Large intestine (tissue), 12 donors: ENCODE measurements at places on chromosomes 1 and 21. TPM values are rescaled to one million over a fixed set of nuclear protein-coding genes. Genes with fewer than 3 reads are reported as not detected.
A peak's percentile ranks its signal among the peaks of the same experiment; 100 is the strongest.

GRCh38 chr1:243855616-243856318, 5.7 kb upstream of the AKT3 start:
- DNase-seq: no peak

- no peak for DNase-seq
Observed at GRCh38 chr1:223549740-223550139, 115.8 kb downstream of the CAPN8 start.

The OLIG2 gene
- not detected for polyA plus RNA-seq

The RHBDL2 gene
- 0.72 TPM for polyA plus RNA-seq

DNA sequence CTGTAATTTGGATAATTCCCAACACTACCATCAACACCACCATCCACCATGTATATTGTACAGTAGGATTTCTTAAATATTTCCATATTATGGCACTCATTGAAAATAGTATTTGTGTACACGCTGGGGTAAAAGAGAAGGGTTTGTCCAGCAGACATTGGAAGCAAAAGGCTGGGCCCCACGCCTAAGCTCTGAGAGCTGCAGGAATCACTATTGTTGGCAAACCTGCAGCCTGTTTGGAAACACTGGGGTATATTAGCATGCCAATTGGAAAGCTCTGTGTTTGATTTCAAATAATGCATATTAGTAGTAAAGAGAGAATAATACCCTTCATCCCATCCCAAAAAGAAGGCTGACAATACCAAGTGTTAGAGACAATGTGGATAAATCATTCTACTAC, 81.5 kb upstream of the DPYD start:
- no peak for DNase-seq

The OR6K3 gene
- polyA plus RNA-seq: not detected

DNA sequence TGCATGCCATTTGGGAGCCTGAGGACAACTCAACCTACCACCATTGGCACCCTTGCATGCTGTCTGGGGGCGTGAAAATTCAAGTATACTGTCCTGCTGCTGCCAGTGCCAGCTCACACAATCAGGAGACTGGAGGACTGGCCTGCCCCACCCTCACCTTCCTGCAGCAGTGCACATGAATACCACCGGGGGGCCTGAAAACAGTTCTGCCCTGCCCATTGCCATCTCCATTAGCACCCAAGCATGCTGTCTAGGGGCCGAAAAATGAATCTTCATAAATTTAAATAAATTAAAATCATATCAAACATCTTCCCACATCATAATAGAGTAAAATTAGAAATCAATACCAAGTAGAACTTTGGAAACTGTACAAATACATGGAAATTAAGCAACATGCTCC, 322.1 kb upstream of the TMPRSS15 start:
- peak; percentile 1 for DNase-seq

- peak; percentile 56 for DNase-seq
Observed at GRCh38 chr1:229410692-229411433, 23.0 kb downstream of the ACTA1 start.

The FAM78B gene
- polyA plus RNA-seq: 3.5 TPM

The GBP2 gene
- polyA plus RNA-seq: 56.9 TPM

DNA sequence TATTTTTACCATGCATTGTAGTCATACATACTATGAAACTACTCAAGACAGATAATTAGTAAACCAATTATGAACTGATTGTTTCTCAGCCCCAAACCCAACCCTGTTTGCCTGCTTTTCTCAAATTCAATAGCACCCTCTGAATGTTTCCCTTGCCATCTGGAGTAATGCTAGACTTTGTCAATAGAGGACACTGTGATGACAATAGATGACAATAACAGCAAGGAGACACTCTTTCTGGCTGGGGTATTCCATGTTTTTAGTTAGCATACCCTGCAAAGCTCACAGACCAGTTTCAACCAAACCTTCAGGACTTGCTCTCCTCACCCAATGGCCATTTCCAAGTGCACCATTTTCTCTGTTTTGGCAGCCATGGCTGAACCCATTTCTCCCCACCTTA, 108.5 kb upstream of the LRRC7 start:
- no peak for DNase-seq

- DNase-seq: no peak
Observed at GRCh38 chr1:9269721-9270120, 23.0 kb upstream of the SPSB1 start.

The C1QB gene
- polyA plus RNA-seq: 73.0 TPM

- no peak for DNase-seq
Observed at GRCh38 chr1:202561726-202562443, 148.4 kb downstream of the SYT2 start.

The TMEM52 gene
- 18.5 TPM for polyA plus RNA-seq

DNA sequence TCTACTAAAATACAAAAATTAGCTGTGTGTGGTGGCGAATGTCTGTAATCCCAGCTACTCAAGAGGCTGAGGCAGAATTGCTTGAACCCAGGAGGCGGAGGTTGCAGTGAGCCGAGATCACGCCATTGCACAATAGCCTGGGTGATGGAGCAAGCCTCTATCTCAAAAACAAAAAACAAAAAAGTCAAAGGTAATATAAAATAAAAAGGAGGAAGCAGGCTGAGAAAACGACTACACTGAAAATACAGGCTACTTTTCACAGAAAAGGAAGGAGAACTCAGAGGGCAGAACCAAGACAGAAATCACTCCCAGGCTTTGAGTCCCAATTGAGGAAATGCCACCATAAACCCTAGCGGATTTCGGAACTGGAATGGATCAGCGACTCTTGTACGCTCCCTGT, 5.9 kb upstream of the A3GALT2 start:
- no peak for DNase-seq

The LCE6A gene
- polyA plus RNA-seq: not detected

The AXDND1 gene
- 0.36 TPM for polyA plus RNA-seq

The GRHL3 gene
- polyA plus RNA-seq: 0.54 TPM

GRCh38 chr1:67792741-67793458, 40.4 kb downstream of the GNG12 start:
- DNase-seq: no peak

DNA sequence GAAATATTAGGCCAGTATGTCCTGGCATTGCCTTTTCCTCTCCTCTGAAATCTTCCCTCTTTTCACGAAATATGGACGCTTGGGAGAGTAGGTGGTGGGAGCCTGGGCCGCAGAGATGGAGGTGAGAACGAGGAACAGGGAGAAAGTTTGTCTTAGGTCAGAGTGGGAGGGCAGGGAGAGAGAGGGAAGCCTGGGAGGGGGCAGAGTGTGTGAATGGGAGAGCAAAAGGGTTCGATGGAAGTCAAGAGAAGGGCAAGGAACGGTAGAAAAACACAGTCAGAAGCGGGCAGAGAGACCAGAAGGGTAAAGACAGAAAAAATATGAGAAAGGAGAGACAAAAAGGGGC, 1.2 kb downstream of the TRABD2B start:
- DNase-seq: no peak

DNA sequence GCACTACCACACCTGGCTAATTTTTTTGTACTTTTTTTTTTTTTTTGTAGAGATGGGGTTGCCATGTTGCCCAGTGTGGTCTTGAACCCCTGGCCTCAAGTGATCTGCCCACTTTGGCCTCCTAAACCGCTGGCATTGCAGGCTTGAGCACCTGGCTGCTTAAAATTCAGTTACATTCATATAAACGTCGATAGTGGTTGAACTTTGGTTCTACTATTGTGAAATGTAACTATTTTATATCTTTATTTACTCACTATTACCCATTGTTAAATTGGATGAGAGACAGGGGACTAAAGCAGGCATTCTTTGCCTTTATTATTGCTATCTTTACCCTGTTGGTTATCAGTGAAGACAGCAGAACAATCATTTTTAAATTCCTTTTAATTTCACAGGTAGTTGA, 6.2 kb downstream of the SNX27 start:
- peak; percentile 66 for DNase-seq

The TMPRSS15 gene
- 0.01 TPM for polyA plus RNA-seq

DNA sequence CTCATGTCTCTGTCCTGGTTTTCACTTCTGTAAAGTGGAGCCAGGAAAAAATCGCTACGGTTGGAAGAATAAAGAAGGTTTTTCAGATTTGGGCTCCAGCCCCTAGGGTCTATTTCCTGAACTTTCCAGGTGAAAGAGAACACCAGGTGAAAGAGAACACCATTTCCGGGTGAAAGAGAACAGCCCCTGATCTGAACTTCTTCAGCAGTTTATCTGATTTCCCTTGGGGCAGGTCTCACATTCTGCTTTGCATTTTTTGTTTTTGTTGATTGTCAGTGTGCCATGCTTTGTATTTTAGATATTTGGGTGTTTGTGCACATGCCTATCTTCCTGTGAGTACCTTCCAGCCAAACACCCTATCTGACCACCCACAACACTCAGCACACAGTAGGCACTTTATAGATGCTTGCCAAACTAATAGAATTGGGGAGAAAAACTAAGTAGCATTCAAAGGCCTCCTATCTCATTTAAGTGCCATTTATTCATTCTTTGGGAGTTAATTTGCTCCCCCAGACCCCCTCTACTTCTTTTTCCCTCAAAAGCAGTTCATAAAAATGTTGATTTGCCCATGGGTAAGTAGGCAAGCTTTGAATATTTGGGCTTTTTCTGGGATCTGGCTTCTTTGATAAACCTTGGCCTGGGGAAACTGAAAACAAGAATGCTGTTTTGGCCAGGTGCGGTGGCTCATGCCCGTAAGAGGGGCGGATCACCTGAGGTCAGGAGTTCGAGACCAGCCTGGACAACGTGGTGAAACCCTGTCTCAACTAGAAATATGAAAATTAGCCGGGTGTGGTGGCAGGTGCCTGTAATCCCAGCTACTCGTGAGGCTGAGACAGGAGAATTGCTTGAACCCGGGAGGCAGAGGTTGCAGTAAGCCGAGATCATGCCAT, 2.2 kb downstream of the NAV1 start:
- no peak for DNase-seq
